ENCODE measurements at places on chromosomes 3 and 15. TPM values are rescaled to one million over a fixed set of nuclear protein-coding genes. Genes with fewer than 3 reads are reported as not detected.

HYAL1 gene
- polyA plus RNA-seq: 0.49 TPM

TTLL13 gene
- 0.06 TPM for polyA plus RNA-seq

STAB1 gene
- 0.03 TPM for polyA plus RNA-seq

IL5RA gene
- polyA plus RNA-seq: not detected

CHRM5 gene
- polyA plus RNA-seq: not detected

SLC6A1 gene
- not detected for polyA plus RNA-seq

ACY1 gene
- 96.2 TPM for polyA plus RNA-seq

TMEM45A gene
- polyA plus RNA-seq: 6.4 TPM

BOC gene
- polyA plus RNA-seq: 6.6 TPM

CLRN1 gene
- polyA plus RNA-seq: not detected

SMARCC1 gene
- 16.2 TPM for polyA plus RNA-seq

LDHAL6B gene
- not detected for polyA plus RNA-seq

CISH gene
- polyA plus RNA-seq: 2.0 TPM

- no peak for DNase-seq
Observed at GRCh38 chr3:17195192-17195611, 310.4 kb downstream of the PLCL2 start.

DNA sequence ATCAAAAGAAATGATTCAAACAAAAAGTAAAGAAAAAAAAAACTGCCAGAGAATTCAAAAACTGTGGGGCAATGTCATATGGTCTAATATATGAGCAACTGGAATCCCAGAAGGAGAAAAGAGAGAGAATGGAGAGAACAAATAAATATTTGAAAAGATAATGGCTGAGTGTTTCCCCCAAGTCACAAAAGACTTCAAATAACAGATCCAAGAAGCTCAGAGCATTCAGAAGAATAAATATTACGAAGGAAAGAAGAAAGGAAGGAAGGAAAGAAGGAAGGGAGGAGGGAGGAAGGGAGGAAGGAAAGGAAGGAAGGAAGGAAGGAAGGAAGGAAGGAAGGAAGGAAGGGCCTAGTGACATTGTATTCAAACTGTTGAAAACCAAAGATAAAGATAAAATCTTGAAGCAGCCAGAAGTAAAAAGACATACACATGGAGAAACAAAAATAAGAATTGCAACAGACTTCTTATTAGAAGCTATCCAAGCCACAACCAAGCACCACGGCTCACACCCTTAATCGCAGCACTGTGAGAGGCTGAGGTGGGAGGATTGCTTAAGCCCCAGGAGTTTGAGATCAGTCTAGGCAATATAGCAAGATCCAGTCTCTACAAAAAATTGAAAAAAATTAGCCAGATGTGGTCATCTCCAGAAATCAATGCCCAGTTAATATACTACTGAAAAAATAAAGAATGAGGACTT is 118.9 kb upstream of the IGSF10 start:
- DNase-seq: no peak

DNA sequence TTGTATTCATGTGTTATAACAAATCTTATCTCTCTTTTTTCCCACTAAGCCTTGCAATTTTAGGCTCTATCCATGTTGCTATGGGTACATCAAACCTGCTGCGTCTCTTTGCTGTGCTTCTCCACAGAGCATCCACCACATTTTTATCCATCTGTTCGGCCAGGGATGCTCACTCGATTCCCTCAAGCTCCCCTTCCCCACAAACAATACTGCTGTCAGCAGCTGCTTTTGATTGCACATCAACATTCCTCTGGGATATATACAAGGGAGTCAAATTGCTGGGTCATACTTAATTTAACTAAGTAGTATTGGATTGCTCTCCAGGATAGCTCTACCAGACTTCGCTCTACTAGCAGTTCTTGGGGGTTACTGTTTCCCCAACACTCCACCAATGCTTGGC is 36.8 kb downstream of the TMEM108 start:
- DNase-seq: no peak

DNA sequence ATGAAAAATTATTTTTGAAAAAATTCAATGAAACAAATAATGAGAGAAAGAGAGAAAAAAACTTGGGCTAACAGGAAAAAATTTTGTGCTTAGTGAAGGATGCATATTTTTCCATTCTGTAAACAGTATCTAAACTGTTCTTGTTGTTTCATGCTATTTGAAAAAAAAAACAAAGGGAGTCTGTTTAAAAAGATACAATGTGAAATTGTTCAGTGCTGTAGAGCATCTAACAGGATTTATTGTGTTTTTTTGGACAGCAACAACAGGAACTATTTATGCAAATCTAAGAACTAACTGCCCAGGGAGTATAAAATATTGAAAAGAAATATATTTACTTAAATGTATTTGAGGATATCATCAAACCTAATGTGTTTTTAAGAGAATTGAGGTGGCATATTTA is 55.1 kb downstream of the PEX5L start:
- no peak for DNase-seq

DNA sequence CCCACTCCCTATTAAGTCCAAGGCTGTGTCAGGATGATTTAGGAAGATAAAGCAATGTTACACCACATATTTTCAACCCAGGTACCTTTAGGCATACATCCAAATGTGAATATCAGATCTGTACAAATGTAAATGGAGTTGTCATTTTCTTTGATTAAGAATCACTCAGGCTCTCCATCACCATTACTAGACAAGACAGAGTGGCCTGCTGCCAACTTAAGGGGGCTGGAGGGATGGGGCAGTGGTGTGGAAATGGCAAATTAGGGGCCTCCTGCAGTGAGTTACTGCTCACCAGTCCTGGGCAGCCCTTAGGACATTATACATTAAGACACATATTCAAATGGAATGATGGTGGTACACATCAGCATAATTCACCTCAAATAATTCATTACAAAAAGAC is 211.0 kb downstream of the TNIK start:
- DNase-seq: peak; percentile 67

DNA sequence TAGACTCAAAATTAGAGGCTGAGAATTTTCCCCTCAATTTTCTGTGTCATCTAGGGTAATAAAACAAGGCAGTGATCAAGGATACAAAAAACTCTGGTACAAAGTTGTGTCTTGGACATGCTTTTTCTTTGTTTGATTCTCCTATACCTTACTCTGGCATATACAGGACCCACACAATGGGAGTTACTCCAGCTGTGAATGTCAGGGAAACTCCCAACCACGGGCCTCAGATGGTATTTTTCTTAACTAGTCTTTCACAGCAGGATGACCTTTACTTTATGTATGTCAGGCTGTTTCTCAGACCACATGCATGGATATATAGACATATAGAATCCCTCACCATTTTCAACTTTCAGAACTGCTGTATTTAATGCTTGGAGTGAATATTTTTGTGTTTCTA is 41.3 kb downstream of the FEZF2 start:
- DNase-seq: no peak

- DNase-seq: no peak
Observed at GRCh38 chr3:147735616-147736015, 326.5 kb downstream of the ZIC1 start.

- no peak for DNase-seq
Observed at GRCh38 chr3:113741086-113741485, 5.0 kb downstream of the NAA50 start.

GRCh38 chr3:9298236-9298635 is 48.8 kb upstream of the SRGAP3 start:
- no peak for DNase-seq

DNA sequence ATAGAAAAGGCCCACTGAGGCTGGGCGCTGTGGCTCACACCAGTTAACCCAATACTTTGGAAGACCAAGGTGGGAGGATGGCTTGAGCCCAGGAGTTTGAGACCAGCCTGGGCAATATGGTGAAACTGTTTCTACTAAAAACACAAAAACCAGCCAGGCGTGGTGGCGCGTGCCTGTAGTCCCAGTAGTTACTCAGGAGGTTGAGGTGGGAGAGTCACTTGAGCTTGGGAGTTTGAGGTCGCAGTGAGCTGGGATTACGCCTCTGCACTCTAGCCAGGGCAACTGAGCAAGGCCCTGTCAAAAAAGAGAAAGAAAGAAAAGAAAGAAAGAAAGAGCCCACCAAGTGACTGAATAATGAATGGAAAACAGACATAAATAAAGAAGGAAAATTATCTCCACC is 32.0 kb downstream of the TAMM41 start:
- no peak for DNase-seq

DNA sequence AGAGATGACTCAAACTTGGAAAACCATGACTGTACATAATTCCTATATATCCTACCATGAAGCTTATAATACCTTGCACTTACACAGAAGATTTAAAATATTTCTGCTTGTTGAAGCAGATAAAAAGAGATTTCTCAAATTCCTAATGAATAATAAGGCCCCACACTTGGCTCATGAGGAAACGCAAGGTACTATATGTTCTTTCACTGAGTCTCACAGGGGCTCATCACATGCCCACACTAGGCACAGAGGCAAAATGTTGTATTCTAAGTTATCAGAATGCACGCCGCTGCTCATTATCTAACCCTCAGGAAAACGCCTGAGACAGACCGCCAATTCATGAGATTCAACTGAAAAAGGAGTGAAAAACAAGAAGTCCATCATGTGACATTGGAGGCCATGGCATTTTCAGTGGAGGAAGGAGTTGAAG is 5.6 kb downstream of the MYO1E start:
- no peak for DNase-seq

DNA sequence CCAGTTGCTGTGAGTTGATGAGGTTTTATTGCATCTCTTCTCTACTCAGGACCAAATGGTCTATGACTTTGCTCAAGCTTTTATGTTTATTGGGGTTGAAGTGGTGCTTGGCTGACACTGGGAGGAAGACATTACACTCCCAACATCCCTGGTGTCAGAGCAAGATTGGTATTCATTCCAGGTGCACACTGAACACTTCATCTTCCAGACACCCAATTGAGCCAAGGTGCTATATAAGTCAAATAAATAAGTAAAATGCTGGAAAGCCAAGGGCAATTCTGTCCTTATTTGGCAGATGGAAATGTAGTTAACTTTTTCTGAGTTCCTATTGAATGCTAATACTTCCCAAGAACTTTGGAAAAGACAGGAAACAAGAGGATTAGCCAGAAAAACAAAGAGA is 53.2 kb upstream of the CDV3 start:
- DNase-seq: no peak

DNA sequence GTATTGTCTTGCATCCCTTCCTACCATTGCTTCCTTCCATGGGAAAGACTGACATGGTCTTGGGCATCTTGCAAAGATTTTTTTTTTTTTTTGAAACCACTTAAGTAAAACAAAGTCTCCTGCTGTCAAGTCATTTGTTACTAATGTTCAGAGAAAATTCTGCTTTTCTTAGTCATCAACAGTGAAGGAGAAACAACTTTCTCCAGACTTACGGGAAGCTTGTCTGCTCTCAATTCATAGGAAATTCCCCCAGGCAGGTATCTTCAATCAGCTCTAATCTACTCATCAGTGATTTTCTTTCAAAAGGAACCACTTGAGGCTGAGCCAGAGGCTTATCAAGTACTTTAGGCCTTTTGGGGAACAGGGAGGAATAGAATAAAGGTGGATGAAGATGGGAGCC is 15.9 kb upstream of the DRD3 start:
- DNase-seq: no peak

DNA sequence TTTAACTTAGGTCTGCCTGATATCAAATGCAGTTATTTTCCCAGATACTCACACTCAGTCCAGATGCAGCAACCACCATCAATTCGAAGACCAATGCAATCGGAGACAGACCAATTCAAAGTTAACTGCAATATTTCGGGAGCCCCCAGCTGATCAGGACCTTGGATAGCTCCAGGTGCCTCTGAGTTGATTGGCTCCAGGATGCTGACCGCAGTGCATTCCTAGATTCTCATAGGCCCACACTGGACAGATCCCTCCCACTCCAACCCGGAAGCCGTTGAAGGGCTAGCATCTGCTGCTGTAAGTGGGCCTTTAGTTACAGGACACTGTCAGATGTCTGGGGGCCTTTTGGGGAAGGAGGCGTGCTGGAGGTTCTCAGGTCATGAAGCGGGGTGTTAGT is 89.5 kb upstream of the ATP2B2 start:
- no peak for DNase-seq

DNA sequence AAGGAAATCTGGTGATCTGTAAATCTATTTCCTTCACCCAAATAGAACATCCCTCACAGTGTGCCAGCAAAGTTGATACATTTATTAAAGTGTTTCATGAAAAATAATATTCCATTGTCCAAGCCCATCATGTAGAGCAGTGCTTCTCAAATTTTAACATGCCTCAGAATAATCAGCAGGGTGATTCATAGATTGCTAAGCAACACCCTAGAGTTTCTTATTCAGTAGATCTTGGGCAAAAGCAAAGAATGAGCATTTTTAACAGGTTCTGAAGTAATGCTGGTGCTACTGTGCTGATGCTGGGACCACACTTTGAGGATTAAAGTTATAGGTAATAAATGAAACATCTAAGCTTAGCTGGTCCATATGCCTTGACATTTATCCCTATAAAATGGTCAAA is 210.5 kb downstream of the ZIC4 start:
- DNase-seq: no peak

DNA sequence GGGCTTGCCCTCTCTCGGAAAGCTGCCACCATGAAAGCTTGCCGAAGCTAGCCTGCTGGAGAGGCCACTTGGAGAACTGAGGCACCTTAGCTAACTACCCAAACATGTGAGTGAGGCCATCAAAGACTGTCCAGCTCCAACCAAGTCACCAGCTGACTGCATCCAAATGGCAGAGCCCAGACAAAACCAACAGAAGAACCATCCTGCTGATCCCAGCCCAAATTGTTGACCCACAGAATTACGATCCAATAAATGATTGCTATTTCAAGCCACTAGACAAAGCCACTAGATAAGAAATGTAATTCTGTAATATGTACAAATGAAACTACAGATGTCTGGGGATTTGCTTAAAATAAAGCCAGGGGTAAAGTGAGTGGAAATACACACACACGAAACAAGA is 109.8 kb upstream of the TRPM1 start:
- DNase-seq: no peak

DNA sequence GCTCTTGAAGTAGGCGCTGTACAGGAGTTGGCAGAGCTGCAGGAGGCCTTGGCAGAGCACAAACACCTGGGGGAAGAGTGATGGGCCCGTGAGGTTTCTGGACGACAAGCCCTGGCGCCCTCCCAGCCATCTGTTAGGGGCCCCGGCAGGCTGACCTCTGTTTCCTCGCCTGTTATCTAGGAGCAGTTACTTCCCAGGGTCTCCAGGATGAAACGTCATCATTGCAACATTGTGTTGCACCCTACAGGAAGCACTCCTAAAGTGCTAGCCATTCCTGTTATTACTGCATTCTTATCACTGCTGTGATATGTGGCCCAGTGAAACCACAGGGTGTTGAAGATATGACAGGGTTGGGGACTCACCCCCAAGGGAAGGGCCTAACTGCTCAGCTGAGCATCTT is 50.2 kb downstream of the SLCO2A1 start:
- DNase-seq: no peak

All from SK-N-SH (cell line).